ENCODE measurements at places on chromosomes 3 and 15.

GRCh38 chr3:7574435-7574834 is 713.5 kb downstream of the GRM7 start:
- DNase-seq = no peak

- no peak for DNase-seq
Measured at GRCh38 chr3:126936853-126937425, 46.0 kb upstream of the PLXNA1 start.

GRCh38 chr3:159723295-159723694 is 265.3 kb upstream of the IL12A start:
- no peak for DNase-seq

- DNase-seq = peak; percentile 43
Measured at GRCh38 chr3:13011573-13012220, 61.5 kb downstream of the IQSEC1 start.

DNA sequence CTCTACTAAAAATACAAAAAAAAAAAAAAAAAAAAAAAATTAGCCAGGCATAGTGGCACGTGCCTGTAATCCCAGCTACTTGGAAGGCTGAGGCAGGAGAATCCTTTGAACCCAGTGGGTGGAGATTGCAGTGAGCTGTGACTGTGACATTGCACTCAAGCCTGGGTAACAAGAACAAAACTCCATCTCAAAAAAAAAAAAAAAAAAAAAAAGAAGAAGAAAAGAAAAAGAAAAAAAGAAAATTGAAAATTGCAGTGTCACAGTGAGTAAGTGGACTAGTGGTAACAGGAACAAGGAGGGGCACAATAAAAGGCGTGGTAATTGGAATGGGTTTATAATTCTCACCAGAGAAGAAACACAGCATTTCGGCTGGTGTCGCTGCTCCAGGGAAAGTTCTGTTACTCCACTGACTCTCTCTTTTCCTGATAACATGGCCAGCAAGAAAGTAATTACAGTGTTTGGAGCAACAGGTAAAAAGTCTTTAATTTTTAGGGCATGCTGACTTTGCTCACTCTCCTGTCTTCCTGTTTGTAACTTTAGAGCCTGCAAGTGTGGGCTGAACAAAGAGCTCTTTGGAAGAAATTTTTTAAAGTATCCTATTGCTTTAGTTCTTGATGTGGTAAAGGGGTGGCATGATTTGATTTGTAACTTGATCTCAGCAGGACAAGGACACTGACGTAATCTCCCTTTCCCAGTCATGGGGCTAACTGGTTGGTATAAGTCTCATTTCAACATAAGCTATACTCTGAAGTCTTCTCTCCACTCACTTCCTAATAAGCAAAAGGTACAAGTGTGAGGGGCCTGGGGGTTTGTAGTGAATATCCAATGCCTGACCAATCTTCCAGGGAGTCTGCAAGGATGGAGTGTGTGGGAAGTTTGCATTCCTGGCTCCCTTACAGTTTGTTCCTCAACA is 22.1 kb upstream of the TRA2B start:
- DNase-seq = no peak

DNA sequence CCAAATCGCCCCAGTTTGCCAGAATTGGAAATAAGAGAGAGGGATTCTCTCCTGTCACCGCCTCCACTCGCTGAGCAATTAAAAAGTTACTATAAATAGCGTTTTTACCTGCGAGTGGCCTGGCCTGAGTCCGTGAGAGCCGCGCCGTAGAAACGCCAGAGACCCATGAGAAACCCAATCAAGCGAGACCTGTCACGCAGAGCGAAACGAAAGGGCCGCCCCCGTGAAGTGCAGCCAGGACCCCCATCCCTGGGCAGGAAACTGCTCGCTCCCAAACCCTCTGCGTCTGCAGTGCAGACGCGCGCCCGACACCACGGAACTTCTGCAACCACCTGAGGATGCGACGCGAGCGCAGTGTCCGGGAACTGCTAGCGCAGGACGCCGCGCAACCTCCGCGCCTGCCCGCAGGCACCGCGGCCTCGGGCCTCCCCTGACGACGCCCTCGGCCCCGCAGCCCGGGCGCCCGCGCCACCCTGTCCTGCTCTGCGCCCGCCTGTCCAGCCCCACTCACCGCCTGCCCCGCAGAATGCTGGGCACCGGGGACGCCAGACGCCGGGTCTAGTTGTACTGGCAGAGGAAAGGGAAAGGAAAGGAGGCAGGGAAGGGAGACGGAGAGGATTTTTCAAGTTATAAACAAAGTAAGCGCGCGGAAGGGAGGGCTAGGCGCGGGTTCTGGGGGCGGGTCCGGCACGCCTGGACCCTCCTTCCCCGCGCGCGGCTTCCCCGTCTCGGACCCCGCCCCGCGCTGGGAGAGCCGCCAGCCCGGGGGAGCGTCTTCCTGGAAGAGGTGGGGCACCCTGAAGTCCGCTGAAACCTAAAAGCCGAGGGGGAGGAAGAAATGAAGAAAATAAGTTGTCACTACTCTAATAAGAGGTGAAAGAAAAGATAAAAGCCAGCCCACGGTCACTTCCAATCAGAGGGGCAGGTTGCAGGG is at the start of gene PLSCR4:
Gene PLSCR4 (minus strand): TSS at position 657 of the 934 bp plus-strand sequence. CDS start 29,034 bp downstream, outside the sequence.
- DNase-seq = no peak
